Stimulated activated CD8-positive, alpha-beta memory T cell treated with anti-CD3 and anti-CD28 coated beads, Interleukin-15, amount 100 ng/mL, for 1 hour (primary cell): ENCODE measurements at places on chromosomes 3 and 15.

GRCh38 chr3:133531981-133532380 lies 41.5 kb upstream of the CDV3 start:
- DNase-seq, result no peak

GRCh38 chr15:50247819-50248655 lies 17.5 kb downstream of the HDC start:
- DNase-seq, result no peak

- DNase-seq, result no peak
These were observed 1187.6 kb downstream of the SI start for GRCh38 chr3:163890661-163891060.

GRCh38 chr3:143326983-143327778 lies 207.6 kb downstream of the CHST2 start:
- no peak for DNase-seq

DNA sequence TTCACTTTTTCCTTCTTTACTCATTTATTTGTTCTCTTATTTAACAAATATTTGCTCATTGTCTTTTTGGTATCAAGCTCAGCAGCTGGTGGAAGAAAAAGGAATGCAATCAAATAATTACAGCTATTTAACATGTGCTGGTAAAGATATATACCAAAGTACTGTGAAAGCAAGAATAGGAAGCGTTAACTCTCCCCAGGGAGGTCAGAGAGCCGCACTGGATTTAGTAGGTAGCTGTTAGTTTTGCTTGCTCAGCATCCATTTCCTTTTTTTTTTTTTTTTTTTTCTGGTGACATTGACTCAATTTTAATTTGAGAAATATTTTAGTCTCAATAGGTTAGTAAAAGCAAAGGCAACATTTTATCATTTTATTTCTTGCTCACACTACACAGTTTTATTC lies 308.5 kb upstream of the MDFIC2 start:
- no peak for DNase-seq
